CD4-positive, alpha-beta T cell treated with Interleukin-21 for 1 hour (primary cell): ENCODE measurements at places on chromosomes 7 and 10.
A peak's percentile ranks its signal among the peaks of the same experiment; 100 is the strongest.

GRCh38 chr7:149409895-149410294 lies 51.0 kb downstream of the ZNF777 start:
- DNase-seq = no peak

DNA sequence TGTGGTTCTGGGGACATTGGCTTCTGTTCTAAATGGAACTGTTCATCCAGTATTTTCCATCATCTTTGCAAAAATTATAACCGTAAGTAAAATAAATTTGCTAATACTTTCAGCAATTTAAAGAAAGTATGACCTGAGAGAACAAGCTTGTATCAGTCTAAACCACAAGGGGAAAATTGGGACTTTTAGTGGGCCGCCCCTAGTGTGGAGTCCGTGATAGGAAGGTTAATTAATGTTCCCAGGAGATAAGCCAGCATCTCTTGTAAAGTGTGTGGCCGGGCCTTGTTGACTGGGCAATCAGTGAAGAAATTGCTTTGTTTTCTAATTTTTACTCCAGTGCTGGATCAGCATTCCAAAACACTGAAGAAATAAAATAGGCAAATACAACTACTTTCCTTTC lies 83.0 kb downstream of the ABCB5 start:
- DNase-seq = no peak

DNA sequence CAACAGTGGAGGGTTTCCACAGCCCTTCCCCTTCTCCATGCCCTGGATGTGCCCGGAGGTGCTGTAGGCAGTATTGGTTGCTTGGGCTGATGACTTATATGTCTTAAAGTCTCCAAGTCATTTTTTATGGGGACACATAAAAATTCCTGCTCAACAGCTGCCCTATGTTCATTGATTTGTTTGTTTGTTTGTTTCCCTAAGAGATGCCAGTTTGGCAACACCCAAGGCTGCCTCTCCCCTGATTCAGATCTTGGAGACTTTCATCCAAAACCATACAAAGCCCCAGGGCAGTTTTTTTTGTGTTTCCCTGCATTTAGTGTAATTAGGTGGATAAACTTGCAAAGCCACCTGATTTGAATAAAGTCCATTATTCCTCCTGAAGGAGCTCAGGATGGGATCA lies 115.3 kb downstream of the PLPP4 start:
- no peak for DNase-seq

- peak; percentile 44 for DNase-seq
Observed at GRCh38 chr7:65251851-65252620, 121.6 kb upstream of the ZNF92 start.

DNA sequence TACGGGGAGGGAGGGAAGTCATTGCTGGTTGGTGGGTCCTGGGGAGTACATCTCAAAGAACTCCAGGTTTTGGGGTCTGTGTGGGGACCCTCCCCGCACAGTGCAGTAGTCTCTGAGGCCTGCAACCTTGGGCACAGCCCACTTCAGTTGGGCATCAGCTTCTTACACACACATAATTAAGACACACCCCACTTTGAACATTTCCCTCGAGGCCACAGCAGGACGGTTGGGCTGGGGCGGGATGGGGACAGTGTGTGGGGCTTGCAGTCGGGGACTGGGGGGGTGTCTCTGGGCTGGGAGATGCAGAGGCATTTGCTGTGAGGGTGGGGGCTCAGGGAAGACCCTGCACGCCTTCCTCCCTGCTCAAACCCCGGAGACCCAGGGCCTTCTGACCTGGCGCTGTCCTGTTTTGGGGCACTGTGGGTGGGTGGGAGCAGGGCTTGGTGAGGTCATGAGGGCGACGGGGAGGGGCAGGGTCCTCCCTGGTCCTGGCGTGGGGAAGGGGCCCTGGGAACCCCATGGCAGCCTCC lies 1.3 kb downstream of the LFNG start:
- DNase-seq = no peak

- peak; percentile 8 for DNase-seq
Observed at GRCh38 chr10:131943021-131943814, 38.5 kb downstream of the BNIP3 start.

GRCh38 chr7:116545411-116545993 lies 20.7 kb downstream of the CAV1 start:
- DNase-seq = no peak

DNA sequence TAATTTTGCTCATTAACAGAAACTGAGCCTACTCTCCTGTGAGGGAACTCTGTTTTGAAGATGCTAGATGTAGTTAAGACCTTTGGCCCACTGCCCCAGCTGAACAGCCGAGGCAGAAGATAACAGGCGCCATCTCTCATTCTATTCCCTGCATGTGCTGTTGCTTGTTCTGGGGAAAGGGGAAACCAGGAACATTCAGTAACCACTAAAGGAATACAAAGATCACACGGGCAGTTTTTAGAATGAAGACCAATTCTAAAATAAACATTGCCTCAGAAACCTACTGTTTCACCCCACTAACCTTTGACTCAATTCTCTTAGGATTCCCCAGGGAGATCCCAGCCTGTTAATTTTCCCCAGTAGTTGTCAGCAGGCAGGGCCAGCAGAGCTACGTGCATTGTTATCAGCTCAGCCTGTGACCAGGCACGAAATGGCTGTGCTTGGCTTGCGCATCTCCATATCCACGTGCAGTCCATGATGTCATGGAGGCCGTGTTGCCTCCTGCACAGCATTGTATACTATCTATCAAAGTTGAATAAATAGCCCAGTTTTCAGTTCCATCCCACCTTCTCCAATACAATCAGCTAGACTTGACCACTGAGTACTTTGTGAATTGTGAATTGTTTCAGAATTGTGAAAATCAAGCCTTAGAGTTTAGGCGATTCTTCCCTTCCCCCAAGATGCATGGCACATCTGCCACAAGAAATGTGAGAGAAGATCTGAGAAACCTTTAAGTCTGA lies 36.0 kb downstream of the ANK3 start:
- DNase-seq = no peak

DNA sequence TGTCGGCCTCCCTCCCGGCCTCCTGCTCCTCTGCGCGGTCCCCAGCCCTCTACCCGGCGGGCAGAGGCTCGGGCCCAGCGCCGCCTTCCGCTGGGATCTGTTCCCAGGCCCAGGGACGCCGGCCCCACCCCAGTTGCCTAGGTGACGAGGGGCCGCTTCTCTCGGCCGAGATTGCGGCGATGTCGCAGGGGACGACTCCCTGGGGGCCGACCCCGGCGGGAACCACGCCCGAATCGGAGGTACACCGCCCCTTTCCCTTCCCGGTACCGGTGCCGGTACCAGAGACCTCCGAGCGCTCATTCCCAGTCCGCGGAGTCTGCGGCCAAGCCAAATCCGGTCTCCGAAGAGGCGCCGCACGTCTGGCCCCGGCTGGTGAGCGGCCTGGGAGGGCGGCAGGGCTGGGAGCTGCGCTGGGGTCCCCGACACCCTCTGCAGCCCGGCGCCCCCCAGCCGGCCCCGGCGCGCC lies at the start of gene CABCOCO1:
Gene CABCOCO1, plus strand, starts transcription at position 136 of the 466 bp plus-strand sequence. Its CDS starts 44 bp downstream, at position 180.
- DNase-seq = no peak

GRCh38 chr10:112374724-112375541 lies 1.0 kb downstream of the ACSL5 start:
- DNase-seq = peak; percentile 37
